ENCODE measurements at places on chromosomes 13 and 19. TPM values are rescaled to one million over a fixed set of nuclear protein-coding genes. Genes with fewer than 3 reads are reported as not detected.

TMEM150B gene
- not detected for total RNA-seq

GRCh38 chr19:15091918-15092753 lies 10.1 kb downstream of the OR1I1 start:
- peak; percentile 71 for DNase-seq

DHRS12 gene
- 1.9 TPM for total RNA-seq

GRCh38 chr13:52374873-52375411 lies 31.0 kb downstream of the THSD1 start:
- no peak for DNase-seq
